Ecto neural progenitor cell (in vitro differentiated cells): ENCODE measurements at places on chromosomes 2 and 18.

- DNase-seq, result no peak
These were observed 74.5 kb downstream of the AP1S3 start for GRCh38 chr2:223762853-223763252.

DNA sequence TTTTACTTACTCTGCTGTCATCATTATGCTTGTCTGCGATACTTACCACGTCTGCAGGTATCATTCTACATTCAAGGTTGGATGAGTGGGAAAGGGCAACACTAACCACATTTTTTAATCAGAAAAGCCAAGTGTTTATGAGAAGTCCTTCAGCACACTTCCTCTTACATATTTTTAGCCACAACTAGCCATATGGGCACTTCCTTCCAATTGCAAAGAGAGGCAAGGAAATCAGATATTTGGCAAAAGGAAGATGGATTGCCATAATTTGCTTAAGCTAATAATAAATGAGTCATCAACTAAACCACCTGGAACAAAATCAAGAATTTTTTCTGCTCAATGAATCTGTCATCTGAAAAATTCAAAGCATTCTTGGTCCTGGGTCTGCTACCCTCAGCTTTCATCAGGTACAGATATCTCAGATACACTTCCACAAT is 16.7 kb upstream of the MRO start:
- no peak for DNase-seq

- no peak for DNase-seq
These were observed 1491.9 kb upstream of the CELF4 start for GRCh38 chr18:39057423-39058064.

DNA sequence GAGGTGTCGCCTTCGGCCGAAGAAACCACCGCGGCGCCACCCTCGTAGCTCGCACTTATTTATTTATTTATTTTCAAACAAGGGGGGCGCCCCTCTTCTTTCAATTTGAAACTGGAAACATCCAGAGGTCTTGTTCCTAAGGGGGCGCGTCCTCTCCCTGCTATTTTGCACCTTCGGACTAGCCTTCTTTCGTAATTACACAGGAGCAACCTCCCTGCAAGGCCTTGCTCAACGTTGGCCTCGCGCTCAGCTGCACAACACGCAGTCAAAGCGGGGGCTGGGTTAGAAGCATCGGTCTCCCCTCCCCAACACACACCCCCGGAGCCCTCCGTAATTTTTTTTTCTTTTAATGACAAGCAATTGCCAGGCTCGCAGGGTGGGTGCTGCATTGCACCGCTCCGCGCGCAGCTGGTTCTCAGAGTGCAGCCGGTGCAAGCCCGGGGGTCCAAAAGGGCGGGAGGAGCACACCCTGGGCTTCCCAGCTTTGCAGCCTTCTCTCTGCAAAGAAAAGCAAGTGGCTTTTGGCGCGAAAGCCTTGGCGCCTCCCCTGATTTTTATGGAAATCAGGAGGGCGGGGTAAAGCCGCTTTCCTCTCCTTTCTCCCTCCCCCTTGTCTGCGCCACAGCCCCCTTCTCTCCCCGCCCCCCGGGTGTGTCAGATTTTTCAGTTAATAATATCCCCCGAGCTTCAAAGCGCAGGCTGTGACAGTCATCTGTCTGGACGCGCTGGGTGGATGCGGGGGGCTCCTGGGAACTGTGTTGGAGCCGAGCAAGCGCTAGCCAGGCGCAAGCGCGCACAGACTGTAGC is at the start of gene MYCN:
MYCN (plus strand) TSS at position 697 of the 807 bp plus-strand sequence. CDS start 1,515 bp downstream, outside the sequence.
- peak; percentile 94 for DNase-seq

GRCh38 chr2:68787356-68787755 is 52.7 kb downstream of the ARHGAP25 start:
- DNase-seq, result no peak

DNA sequence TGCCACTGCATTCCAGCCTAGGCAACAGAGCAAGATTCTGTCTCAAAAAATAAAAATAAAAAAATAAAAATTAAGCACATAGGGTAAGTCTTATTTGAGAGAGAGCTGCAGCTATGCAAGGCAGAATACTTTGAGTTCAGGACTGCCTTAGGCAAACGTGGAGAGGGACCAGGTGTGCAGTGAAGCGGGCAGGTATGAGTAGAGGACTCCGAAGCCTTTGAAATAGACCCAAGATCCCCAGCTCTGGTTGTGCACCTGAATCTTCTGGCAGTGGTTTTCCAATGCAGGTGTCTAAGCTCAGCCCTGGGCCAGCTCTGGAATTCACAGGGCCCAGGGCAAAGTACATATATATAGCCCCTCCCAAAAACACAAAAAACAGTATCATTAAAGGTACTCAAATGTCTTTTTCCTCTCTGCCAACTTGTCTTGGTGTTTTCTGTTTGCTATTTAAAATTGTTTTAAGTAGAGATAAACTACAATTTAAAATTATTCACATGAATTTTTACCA is 21.2 kb downstream of the TGIF1 start:
- no peak for DNase-seq
